ENCODE measurements at places on chromosomes 11 and 22. TPM values are rescaled to one million over a fixed set of nuclear protein-coding genes. Genes with fewer than 3 reads are reported as not detected.

The ASPHD2 gene
- 2.7 TPM for total RNA-seq

The ACCSL gene
- not detected for total RNA-seq

The RFPL1 gene
- not detected for total RNA-seq

The TRIM49 gene
- not detected for total RNA-seq

The SCGB1C1 gene
- total RNA-seq = not detected

The OR52I1 gene
- not detected for total RNA-seq

The ART1 gene
- total RNA-seq = 1.8 TPM

The OR5AN1 gene
- total RNA-seq = not detected

The SOX6 gene
- 6.5 TPM for total RNA-seq

The CELF1 gene
- 132 TPM for total RNA-seq

The TRIM48 gene
- total RNA-seq = not detected

The MMP10 gene
- not detected for total RNA-seq

The KDELR3 gene
- 14.4 TPM for total RNA-seq

The TENM4 gene
- total RNA-seq = 1.2 TPM

The ZNF214 gene
- 3.4 TPM for total RNA-seq

The NAALAD2 gene
- total RNA-seq = 0.73 TPM

The SLCO2B1 gene
- 93.0 TPM for total RNA-seq

The BEST1 gene
- total RNA-seq = 1.8 TPM
